Retinal pigment epithelial cell (primary cell): ENCODE measurements at places on chromosomes 7 and 10.
A peak's percentile ranks its signal among the peaks of the same experiment; 100 is the strongest.

- DNase-seq: no peak
Observed at GRCh38 chr10:24452030-24452429, 243.1 kb downstream of the KIAA1217 start.

- DNase-seq: no peak
Observed at GRCh38 chr10:71408436-71409225, 11.9 kb downstream of the CDH23 start.

DNA sequence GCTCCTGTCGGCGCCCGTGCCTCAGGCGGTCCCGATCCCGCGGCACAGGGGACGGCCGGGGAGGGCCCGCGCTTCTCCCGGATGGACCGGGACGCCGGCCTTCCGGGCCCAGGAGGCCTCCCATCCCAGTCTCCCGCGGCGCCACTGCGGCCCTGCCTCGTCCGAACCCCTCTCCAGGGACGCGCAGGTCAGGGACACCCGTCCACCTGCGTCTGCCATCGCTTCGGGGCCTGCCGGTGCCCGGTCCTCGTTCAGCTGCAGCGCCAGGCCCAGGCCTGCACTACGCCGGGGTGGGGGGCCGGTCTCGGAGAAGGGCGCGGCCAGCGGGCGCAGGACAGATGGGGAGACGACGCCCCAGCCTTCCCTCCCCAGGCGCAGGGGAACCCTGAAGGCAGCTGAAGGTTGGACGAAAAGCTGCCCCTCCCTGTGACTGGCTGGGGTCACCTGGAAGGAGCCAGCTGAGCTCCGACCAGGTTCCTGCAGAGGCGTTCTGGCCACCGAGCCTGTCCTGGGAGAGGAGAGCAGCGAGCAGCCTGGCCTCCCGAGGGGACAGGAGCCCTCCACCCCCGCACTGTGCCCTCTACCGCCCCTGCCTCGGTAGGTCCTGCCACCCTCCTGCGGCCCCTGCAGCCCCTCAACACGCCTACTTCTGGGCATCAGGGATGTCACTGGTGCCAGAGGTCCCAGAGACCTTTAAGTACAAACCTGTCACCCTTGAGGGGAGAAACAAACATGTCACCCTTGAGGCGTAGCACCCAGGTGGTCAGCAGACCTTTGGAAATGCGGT is 84.3 kb downstream of the LANCL2 start:
- no peak for DNase-seq

DNA sequence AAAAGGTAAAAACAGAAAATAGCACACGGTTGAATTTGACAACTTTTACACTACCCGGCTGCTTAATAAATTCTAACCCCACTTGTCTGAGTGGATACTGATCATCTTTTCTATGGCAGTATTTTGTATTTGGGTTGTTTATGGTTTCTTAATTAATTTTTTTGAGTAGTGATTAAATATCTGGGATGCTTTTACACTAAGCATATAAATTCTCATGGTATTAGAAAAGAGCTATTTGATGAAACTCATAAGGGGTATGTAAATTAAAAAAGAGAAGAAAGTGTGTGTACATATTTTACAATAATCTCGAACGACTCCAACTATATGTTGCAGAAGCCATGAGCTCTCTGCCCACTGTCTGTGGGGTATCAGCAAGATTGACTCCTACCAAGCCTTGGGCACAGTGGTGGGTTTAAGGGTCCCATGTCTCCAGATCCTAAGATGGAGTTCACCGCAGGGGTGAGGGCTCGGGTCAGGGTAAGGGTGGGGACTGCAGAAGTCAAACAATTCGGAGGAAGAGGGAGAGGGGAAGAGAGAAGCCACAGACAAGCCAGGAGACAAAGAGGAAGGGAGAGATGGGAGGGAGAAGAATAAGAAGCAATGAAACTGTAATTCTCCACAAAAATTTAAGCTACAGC is 7.6 kb upstream of the HOXA13 start:
- no peak for DNase-seq

- no peak for DNase-seq
Observed at GRCh38 chr7:16841681-16842080, 36.9 kb upstream of the AGR2 start.

GRCh38 chr10:12969951-12970350 is 31.6 kb downstream of the CCDC3 start:
- DNase-seq: no peak

- DNase-seq: peak; percentile 51
Observed at GRCh38 chr7:24216576-24217125, 67.3 kb upstream of the NPY start.

DNA sequence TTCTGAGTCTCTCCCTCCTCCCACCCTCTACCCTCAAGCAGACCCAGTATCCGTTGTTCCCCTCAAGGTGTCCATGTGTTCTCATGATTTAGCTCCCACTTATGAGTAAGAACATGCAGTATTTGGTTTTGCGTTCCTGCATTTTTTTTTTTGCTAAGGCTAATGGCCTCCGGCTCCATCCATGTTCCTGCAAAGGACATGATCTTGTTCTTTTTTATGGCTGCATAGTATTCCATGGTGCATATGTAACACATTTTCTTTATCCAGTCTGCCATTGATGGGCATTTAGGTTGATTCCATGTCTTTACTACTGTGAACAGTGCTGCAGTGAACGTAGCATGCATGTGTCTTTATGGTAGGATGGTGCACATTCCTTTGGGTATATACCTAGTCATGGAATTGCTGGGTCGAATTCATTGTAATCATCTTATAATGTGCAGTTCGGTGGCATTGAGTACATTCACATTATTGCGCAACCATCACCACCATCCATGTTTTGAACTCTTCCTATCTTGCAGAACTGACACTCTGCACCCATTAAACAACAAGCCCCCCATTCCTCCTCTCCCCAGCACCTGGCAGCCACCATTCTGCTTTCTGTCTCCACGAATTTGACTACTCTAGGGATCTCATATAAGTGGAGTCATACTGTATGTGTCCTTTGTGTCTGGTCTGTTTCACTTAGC is 125.5 kb downstream of the CAMK1D start:
- no peak for DNase-seq

- no peak for DNase-seq
Observed at GRCh38 chr7:36790311-36790787, 66.1 kb upstream of the AOAH start.

GRCh38 chr7:36141351-36141750 is 11.7 kb upstream of the EEPD1 start:
- DNase-seq: no peak

GRCh38 chr10:96043033-96043892 is at the start of gene CCNJ:
TSS of gene CCNJ (plus strand) at chr10:96043583. CDS start at chr10:96044394, 811 bp downstream.
- peak; percentile 64 for DNase-seq

DNA sequence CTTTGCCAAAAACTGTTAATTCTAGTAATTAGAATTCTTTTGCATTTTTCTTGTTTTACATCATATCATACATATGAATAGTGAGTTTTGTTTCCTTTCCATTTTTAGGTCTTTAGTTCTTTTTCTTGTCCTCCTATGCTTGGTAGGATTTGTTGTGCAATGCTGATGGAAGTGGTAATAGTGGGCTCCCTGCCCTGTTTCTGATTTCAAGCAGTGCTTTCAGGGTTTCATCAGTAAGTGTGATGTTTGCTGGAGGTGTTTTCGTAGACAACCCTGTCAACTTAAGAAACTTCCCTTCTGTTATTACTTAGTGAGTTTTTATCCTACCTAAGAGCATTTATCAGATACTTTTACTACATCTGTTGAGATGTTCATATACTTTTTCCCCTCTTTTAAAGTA is 50.5 kb downstream of the CSGALNACT2 start:
- DNase-seq: no peak

- DNase-seq: no peak
Observed at GRCh38 chr7:32335107-32335506, 155.1 kb downstream of the LSM5 start.

DNA sequence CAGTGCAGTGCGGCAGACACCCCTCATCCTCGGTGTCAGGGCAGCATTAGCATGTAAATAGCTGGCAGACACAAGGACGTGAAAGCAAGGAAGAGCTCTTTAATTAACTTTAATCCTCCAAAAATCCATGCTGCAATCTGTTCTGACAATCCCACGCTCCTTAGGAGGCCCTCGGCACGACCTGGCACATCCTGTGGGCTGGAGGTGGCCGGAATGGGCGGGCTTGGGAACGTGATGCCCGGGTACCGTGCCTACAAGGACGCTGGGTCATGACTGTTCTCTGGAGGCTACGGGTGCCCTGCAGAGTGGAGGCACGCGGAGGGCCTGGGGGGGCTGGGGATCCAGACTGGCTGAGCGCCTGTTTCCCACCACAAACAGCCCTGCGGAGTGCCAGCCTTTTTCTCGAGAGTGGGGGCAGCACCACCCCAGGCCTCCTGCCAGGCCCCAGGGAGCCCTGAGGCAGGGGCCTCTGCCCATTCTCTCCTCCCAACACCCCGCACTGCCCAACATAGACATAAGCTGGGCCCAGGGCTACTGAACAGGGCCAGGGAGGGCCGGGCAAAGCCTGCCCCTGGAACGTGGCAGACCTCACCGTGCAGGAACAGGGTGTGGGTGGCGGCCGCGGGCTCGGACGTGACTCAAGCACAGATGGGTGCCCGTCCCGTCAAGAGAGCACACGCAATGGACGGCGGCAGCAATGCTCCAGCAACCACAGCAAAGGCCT is 189.3 kb downstream of the MAD1L1 start:
- DNase-seq: no peak

DNA sequence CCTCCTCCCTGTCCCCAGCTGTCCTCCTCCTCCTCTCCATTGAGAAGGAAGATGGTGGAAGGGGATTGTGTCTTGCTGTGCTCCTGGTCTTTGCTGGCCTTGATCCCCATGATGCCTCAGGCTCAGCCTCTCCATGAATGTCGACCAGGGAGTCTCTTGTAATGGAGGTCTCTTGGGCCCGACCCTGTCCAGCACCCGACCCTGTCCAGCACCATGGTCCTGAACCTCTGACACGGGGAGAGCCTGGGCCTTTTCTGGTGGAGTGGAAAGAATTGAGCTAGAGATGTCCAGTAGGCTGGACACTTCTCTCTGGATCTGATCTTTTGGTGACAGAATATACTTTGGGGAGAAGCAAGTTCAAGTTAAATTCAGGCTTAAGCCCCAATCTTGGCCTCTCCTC is 42.3 kb upstream of the HMX3 start:
- no peak for DNase-seq

- no peak for DNase-seq
Observed at GRCh38 chr10:92847202-92847864, 987 bp upstream of the EXOC6 start.

DNA sequence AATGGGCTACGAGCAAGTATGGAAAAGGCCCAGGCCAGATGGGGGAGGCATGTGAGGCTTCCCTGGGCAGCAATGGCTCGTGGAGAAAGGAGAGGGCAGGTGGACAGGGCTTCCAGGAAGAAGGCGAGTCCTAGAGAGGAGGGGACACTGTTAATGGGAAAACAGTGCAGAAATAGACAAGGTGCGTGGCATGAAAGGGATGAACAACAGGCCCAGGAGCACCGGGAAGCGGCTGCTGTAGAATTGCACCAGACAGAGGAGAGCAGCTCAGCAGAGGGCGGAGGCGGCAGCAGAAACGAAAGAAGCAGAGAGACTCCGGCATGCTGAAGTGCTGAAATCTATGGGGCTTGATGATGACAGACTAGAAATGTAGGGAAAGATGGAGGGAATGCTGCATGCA is 102.1 kb downstream of the PIP4K2A start:
- no peak for DNase-seq

- no peak for DNase-seq
Observed at GRCh38 chr7:129376778-129377700, 57.2 kb upstream of the STRIP2 start.

- no peak for DNase-seq
Observed at GRCh38 chr10:133379152-133379800, at the start of gene PAOX. TSS of gene PAOX (plus strand) at chr10:133379262. CDS start at chr10:133379317, 55 bp downstream.

DNA sequence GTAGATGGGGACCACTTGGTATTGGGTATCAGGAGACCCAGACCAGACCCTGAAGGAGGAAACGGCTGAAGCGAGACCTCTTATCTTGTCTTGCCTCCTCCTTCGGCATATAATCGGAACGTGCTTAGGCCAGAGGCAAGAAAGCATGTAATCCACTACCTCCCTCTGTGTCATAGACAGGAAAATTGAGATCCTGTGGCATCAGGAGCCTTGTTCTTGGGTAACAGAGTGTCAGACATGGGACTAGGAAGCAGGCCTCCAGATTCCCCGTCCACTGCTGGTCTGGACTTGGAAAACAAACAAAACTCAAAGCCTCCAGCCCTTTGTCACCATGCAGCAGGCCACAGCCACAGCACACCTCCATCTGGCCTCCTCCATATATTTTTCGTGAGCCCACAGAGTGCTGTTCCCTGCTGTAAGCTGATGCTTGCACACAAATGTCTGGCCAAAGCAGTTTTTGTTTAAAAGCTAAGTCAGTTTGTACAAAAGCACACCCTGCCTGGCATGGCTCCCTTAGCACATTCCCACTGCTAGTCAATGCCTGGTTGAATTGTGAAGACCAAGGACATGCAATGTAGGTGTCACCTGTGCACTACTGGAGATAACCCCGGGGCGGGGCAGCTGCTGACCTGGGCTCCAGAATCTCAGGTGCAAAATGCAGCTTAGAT is 510.9 kb downstream of the RPS24 start:
- DNase-seq: no peak

GRCh38 chr10:132173185-132173584 is 13.6 kb upstream of the DPYSL4 start:
- no peak for DNase-seq

GRCh38 chr7:46319841-46320240 is 398.8 kb upstream of the IGFBP3 start:
- no peak for DNase-seq

- DNase-seq: no peak
Observed at GRCh38 chr7:67807826-67808225, 811.2 kb downstream of the TYW1 start.

- no peak for DNase-seq
Observed at GRCh38 chr10:110568055-110568735, 700 bp downstream of the SMC3 start.

DNA sequence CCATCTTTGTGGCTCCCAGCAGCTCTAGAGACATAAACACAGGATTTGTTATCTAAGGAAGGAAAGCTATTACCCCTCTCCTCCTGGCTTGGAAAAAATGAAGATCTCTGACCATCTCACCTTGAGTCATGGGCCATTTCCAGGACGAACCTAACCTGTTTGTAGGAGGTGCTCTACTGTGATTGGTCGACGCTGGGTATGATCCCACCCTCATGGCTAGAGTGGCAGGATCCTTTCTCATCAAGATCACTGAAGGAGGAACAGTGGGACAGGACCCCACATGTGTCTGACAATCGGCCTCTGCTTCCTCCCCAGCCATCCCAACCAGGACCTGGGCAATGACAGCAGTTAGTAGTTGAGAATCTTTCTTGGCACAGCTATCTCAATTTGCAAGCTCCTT is 144.1 kb downstream of the EMX2 start:
- no peak for DNase-seq

GRCh38 chr7:95470452-95470851 is 15.3 kb upstream of the ASB4 start:
- no peak for DNase-seq
